ENCODE measurements at places on chromosomes 6 and 20.

DNA sequence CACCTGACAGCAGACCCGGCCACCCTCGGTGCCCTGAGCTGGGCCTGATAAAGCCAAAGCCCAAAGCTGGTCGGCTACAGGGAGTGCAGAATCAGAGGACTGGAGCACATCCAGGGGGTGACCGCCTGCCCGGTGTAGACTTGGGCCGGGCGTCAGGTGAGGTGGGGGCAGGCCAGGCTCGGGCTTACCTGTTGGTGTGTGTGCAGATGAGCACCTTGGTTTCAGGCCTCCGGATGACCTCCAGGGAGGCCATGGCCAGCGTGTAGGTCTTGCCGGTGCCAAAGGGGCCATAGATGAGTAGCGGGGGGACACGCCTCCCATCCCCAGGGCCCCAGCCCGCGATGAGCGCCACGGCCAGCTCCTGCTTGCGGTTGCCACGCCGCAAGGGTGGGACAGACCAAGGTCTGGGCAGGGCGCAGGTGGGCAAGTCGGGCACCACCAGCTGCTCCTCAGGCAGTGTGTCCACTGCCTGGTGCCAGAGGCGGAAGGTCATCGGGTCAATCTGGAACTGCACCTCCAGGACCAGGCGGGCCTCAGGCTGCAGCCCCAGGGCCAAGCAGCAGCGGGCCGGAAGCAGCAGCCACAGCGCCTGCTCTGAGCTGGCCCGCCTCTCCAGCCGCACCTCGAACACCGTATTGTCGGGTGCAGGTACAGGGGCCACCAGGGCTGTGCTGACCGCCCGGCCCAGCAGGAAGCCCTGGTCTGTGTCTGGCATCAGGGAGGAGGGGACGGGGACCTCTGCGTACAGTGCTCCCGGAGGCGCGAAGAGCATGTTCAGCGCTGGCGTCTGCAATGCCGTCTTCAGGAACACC, 5.7 kb downstream of the HELZ2 start:
- DNase-seq, result no peak

DNA sequence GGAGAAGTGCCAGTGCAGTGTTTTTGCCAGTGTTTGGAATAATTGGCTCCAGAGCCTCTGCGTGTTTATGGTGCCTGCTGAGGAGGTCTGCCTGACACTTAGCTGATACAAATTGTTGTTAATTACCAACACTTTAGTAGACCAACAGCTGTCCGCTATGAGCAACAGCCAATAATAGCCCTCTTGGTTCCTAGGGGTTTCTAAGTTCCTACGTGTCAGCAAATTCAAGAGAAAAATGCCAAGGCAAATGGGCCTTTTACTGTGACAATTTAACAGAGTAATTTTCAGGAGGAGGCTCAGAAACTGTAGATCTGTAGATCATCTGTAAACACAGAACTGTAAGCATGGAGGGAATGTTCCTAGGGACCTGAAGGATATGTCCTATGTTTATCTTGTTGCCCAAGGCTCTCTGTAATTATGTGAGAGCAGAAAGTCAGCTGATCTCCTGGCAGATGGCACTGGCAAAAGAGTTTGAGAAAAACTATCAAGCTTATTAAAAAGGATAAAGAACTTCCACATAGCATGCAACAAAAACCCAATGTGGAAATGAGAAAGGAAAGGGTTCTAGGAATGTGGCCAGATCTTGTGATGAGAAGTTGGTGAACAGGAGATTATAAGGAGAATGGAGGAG, 157.7 kb downstream of the GJA1 start:
- no peak for DNase-seq

DNA sequence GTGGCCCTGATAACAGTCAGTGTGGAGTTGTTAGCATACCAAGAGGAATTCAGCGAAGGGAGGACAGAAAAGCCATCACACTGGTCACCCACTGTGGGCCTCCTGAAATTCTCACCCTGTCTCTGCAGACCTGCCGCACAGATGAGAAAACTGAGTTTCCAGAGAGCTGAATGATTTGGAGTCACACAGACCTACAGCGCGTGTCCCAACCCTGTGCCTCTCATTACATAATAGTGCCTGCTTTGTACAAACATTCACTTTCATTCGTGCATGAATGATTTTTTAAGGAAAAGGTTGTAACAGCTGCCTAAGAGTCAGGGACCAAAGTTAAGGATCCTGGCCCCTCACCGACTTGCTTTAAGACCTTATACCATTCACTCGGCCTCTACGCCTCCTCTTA, 62.7 kb downstream of the THBS2 start:
- no peak for DNase-seq

DNA sequence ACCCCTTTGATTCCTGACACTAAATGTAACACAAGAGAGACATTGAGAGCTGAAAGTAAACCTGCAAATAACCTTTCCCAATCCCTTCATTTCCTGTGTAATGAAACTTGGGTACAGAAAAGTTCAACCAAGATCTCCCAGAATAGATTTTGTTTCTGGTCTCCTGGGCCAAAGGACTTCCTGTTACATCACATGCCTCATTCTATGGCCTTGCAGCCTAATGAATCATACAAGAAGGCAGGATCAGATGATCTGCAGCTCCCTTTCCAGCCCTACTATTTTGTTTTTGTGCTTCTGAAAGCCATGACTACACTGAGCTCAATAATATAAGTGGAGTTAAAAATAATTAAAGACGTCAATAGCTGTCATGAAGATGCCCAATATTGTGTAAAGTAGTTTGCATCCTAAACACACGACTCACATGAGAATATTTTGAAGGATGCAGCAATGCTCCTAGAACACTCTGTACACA, 73.4 kb upstream of the NOX3 start:
- DNase-seq, result no peak

GRCh38 chr6:119276211-119276610, 73.3 kb downstream of the MAN1A1 start:
- no peak for DNase-seq

- no peak for DNase-seq
Measured at GRCh38 chr20:51712501-51713212, 55.5 kb downstream of the ATP9A start.

GRCh38 chr6:34341481-34341971, 50.9 kb downstream of the NUDT3 start:
- DNase-seq, result no peak

DNA sequence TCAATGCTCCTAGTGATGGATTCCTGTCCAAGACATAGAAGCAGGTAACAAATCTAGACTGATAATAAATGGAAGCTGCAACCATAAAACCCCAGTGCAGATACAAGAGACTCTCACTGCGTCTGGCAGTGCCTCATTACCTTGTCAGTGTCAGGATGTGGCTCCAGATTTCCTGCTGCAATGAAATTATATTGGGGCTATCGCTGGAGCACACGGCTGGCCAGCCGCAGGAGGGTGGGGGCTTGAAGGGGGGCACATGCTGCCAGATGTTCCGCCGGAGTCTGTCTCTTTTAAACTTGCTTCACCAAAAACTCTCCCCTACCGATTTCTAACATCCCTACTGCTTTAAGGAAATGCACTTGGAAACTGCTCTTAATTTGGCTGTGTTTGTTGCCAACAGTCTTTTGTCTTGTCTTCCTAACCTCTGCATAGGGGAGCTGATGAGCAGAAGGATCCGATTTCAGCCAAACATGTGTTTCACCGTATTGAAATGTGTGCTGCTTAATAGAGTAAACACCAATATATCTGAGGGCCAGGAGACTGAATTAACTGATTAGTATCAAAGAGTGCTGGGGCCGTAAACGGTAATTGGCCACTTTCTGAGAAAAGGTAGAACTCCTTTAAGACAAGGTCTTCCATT, 102.2 kb upstream of the EXOC2 start:
- DNase-seq, result no peak

- no peak for DNase-seq
Measured at GRCh38 chr20:8449123-8449522, 317.1 kb downstream of the PLCB1 start.

Data from activated T-helper 9 cell treated with anti-CD3 and anti-CD28 coated beads, Interleukin-2, amount 50 U/mL, for 16 hours (primary cell).